PC-3 (cell line): ENCODE measurements at places on chromosomes 4 and X.
A peak's percentile ranks its signal among the peaks of the same experiment; 100 is the strongest.

DNA sequence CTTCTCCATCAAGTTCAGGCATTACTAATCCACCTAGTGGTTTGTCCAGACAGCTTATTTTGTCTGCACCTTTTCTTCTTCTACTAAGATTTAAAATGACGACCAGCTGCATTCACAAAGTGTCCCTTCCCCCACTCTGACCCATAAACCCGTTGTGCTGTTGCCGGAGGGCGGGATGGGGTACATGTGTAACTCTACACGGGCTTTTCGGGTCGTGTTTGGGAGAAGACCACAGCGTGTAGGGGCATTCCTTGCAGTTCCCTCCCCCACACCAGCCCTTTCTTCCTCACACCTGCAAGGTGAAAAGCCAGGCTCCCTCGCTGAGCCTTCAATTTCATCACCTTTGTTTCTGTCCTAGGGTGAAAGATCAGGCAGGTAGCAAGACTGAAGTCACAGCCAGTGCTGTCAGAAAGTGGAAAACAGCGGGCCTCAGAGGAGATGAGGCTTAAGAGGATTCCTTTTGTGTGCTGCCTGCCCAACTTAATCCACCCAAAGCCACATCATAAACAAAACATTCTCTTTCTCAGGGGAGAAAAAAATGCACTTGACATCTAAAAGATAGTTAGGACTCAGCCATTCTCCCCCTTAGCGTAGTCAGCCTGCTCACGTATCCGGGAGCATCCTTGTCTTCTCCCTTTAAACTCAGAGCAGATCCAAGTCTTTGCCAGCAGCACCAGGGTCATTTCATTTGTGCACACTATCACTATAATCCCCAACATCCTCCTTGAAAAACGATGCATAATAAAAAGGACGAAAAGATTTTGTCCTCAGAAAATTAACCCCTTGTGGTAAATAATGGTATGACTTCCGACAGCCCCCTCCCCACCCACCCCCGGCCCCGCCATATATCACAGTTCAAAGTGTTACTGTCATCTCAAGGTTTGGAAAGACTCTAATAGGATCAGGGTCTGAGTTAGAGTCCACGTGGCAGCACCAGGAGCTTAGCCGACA, 599.0 kb downstream of the RAB28 start:
- DNase-seq = no peak

DNA sequence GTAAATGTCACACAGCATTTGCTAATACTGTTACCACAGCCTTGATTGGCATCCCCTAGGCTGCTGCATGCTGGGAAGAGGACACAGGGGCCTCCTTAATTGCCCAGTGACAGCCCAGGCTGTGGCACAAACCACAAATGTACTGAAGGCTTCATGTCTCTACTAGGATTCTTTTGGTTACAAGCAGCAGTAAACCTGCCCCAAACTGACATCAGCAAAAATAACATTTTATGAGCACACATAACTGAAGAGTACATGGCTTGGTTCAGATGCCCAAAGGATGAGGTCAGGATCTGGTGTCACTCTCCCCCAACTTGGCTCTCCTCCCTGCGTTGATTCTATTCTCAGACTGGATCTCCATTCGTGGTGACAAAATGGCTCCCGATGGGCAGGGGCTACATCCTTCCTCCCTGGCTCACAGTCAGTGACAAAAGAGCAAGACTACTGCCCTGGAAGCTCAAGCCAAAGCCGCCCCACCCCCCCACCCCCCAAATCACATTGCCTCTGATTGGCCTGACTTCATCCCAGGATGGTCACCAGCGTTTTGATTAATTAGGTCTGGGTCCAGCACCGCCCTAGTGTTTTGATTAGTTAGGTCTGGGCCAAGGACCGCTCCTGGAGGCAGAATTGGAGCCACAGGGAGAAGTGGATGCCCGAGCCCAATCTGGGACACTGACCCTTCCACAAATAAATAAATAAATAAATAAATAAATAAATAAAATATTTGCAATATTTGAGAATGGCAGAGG, 180.5 kb upstream of the RBPJ start:
- no peak for DNase-seq

- DNase-seq = no peak
Measured at GRCh38 chr4:168279556-168279955, 39.0 kb downstream of the DDX60 start.

GRCh38 chrX:24190500-24191156, 41.1 kb downstream of the ZFX start:
- DNase-seq = no peak

DNA sequence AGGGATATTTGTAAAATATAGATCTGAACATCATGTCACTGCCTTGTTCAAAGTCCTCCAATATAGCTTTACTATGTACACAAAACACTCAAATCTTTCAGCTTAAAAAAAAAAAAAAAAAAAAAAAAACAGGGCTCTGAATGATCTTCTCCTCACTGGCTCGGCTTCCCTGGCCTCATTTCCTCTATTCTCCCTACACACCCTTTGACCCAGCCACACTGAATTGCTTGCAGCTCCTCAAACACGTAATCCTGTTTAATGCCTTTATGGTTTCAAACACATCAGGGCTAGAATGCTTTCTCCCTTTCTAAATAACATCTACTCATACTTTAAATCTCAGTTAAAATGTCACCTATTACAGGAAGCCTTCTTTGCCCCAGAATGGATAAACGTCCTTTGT, 60.8 kb downstream of the MTMR8 start:
- no peak for DNase-seq

GRCh38 chrX:21975242-21975641, 34.7 kb downstream of the SMS start:
- no peak for DNase-seq

DNA sequence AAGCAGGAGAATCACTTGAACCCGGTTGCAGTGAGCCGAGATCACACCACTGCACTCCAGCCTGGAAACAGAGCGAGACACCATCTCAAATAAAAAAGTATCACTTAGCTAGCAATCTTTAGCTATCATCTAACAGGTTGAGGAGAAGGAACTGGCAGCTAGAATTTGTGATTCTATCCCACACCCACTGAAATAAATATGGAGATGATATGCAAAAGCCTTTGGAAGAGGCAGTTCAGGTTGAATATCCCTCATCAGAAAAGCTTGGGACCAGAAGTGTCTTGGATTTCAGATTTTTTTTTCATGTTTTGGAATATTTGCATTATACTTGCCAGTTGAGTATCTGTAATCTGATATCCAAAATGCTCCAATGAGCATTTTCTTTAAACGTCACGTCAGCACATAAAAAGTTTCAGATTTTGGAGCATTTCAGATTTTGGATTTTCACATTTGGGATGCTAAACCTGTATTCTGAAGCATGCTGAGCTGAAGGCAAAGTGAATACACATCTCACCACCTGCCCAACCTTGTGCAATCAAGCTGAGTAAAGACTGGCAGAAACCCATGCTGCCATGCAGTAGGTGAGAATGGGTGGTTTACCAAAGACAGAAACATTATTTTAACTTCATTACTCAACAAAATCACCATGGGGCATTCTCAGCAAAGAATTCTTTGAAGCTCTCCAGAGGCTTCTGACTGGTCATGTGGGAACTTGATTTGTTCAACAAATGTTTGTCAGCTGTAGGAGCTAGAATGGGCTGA, 159.3 kb downstream of the SH3KBP1 start:
- DNase-seq = no peak

DNA sequence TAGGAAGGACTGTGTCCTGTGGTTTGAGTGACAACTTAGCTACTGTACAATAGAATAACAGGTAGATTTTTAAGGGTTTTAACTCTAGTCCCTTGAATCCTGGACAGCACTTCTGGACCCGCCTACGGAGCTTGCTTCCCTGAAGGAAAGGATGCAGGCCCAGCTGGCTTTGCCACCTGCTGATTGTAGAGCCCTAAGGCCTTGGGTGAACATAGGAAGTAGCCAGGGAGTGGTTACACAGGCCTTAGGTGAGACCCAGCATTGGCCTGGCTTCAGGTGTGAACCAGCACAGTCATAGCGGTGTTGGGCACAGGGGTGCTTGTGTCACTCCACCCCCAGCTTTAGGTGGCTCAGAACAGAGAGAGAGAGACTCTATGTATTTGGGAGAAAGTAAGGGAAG, 413.5 kb downstream of the GRIA2 start:
- no peak for DNase-seq

- no peak for DNase-seq
Measured at GRCh38 chr4:182454440-182455013, 211.3 kb downstream of the TENM3 start.

GRCh38 chrX:1767026-1767425, 152.2 kb downstream of the ASMT start:
- no peak for DNase-seq

- DNase-seq = no peak
Measured at GRCh38 chr4:154691229-154691628, 52.6 kb upstream of the LRAT start.

GRCh38 chrX:55867708-55868107, 150.2 kb downstream of the RRAGB start:
- DNase-seq = no peak

GRCh38 chrX:115650449-115650848, 89.5 kb downstream of the PLS3 start:
- DNase-seq = peak; percentile 9

- DNase-seq = no peak
Measured at GRCh38 chrX:84415140-84415539, 87.1 kb downstream of the HDX start.
